Dorsolateral prefrontal cortex (tissue), 122 donors: ENCODE measurements at places on chromosomes 11 and 22.

DNA sequence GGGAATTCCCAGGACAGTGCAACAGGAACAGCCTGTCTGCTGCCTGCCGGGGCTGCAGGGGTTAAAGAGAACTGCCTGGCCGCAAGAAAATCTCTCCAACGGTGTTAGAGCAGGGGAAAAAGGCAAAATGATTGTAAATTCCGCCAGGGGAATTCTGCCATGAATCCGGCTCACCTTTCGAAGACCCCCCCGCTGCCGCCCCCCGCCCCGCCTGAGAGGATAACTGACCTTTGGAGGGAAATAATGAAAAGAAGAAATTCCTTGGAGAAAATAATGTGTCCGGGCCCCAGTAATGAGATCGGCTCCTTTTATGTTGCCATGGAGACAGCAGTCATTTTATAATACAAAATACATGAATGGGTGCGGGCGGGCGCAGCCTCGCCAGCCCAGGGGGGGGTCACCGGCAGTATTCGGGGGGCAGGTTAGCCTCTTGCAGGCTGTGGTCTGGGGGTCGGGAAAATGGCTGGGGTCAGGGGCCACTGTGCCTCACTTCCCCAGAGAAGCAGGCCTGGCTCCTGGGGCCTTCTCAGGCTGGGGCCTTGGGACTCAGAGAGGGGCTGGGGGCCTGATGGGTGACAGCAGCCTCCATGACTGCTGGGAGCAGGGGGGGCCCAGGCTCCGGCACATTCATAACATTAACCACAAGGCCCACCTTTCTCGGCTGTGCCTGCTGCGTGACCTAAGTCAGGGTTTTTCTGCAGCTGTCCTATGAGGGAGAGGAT is 228.1 kb downstream of the MN1 start:
- DNase-seq = no peak

DNA sequence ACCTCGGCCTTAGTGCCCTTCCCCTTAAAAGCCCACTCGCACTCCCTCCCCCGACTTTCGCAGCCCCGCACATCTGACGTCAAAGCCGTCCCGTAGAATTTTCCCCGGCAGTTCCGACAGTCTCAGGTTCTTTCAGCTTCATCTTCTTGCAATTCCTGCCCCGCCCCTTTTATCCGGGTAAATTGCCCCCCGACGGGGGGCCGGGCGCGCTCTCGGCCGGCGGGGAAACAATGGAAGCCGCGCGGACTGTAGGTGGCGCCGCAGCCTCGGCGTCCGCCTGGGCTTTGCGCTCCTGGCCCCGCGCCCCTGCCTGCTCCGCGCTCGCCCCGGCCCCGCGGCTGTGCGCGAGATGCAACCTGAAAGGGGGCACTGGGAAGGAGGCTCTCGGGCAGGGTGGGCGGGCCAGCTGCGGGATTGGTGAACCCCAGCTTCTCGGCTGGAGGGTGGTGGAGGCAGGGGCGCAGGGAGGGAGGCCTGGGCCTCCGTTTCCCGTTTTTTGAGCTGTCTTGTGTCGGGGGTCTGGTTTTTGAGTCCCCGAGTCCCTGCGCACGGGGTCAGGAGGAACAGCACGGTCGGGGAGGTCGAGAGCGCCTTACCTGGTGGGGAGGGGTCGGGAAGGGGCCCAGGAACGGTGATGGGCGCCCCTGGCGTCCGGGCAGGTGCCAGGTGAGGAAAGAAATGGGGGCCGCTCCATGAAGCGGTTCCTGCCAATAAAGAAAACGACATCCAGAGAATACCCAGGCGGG is 859 bp upstream of the FGF19 start:
- DNase-seq = no peak

- DNase-seq = no peak
These were observed 448.0 kb upstream of the CCDC90B start for GRCh38 chr11:83734120-83734519.

DNA sequence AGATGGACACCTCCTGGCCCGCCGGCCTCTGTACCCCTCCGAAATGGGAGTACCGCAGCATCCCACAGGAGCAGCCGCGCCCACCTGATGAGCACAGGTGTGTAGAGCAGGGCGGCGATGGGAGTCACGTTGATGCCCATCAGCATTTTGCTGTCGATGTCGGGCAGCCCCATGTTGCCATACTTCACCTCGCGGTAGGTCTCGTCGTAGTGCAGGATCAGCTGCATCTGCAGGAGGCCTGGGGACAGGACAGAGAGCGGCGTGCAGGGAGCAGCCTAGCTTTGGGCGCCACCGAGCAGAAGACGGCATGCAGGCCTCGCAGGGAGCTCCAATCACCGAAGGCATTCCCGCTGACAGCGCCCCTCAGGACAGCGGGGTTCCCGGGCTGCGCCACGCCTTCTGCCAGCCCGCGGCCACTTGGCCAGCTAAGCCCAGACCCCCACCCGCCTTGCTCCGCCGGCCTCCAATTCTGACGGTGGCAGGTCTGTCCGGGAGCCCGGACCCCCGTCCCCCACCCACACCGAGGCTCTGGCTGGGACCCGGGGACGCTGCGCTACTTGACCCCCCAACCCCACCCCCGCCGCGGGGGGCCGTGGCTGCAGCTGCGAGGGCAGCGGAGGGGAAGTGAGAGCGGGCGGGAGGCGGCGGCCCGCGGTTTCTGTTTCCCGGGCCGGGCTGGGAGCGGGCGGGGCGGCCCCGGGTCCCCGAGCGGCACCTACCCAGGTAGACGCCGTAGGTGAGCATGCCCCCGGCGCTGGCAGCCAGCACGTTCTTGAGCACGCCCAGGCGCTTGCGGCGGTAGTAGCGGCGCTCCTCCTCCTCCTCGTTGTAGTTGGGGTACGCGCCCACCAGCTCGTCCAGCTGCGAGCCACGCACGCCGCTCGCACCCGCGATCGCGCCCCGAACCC is 705 bp downstream of the UNC93B1 start:
- DNase-seq = no peak
